ENCODE measurements at places on chromosomes 6 and 20.

- no peak for DNase-seq
Measured at GRCh38 chr6:160102956-160103824, 18.4 kb upstream of the SLC22A1 start.

DNA sequence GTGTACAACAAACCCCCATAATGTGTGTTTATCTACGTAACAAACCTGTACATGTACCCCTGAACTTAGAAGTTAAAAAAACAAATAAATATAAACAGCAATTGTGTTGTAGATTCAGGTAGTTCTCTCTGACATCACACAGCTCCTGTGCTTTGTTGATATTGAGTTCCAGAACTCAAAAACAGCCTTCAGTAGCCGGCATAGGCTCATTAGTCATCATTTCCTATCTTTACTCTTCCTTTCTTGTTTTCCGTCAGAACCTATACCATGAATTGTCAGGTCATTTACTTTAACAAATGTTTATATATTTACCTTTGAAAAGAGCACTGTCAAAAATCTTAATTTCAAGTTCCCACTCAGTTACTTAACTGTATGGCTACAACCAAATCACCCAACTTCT, 88.8 kb downstream of the ADTRP start:
- no peak for DNase-seq

GRCh38 chr6:52829046-52829817, 11.4 kb downstream of the GSTA5 start:
- DNase-seq: no peak

DNA sequence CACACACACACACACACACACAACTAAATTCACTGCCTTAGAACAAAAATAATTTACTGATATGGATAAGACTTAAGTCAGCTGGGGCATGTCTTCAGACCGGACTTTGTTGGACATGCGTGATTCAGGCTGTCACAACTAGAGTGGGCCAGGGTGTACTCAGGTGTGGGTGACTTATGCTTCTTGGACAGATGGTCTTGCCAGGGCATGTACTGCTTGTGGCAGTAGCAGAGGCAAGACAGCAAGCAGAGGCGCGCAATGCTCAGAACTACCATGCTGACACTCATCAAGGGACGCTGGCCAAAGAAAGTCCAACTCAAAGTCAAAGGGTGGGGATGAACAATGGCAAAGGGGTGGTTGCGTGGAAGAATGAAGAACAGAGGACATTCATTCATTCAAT, 437.5 kb downstream of the CBLN4 start:
- no peak for DNase-seq

- DNase-seq: no peak
Measured at GRCh38 chr6:111238464-111239119, 151.3 kb downstream of the SLC16A10 start.

DNA sequence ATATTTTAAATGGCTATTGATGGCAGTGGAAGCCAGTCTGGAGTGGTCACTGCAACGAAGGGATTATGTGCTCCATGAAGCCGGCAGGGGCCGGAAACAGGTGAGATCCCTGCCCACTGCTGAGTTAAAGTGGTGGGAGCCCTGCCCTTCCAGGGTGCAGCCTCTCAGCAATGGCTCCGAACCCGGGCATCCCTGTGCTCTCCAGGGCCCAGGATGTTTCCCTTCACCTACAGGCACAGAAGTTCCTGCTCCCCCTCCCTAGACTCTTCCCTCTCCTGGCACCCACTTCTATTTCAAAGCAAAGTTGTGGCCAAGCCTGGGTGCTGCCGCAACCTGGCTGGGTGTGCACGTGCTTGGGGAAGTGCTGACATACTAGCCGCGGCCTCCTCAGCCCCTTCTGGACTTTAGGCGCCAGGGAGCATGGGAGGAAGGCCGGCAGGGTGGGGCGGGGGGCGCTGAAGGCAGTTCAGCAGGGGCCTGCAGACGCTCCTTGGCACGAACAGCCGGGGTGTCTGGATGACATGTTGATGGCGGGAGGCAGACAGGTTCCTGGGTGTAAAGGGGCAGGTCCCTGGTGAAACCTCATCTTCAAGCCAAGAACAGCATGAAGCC, 452.3 kb downstream of the HTR1B start:
- DNase-seq: no peak

- DNase-seq: no peak
Measured at GRCh38 chr20:64225828-64226598, 29.5 kb upstream of the PCMTD2 start.

DNA sequence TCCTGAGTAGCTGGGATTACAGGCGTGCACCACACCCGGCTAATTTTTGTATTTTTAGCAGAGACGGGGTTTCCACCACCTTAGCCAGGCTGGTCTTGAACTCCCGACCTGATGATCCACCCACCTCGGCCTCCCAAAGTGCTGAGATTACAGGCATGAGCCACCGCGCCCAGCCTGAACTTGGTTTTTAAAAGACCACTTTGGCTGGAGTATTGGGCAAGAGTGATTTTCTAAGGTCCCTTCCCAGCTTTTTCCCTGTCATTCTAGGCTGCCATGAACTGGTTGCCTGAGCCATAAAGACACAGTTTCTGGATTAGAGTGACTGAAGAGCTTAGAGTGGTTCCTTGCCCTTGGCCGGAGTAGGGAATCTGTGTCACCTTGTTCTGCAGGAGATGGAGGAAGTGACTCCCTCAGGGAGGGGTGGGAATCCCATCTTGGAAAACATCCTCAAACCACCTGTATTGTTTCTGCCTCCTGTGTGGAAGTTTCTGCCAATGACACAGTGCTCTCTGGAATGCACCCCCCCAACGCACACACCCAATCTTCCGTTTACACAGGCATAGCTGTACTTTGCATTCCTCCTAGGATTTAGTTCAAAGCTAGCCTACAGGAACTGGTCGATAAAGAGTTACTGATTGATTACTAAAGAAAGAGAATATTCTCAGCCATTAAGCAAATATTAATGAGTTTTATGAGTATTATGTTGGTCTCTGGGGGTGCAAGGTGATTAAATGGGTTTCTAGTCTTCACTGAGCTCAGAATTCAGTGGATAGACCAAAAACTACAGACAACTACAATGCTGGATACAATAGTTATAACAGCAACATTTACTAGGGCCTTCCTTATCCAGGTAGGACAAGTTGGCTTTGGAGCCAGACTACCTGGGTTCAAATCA, 18.2 kb downstream of the BCL2L1 start:
- DNase-seq: peak; percentile 77

GRCh38 chr6:133835901-133836300, 53.0 kb upstream of the TCF21 start:
- DNase-seq: no peak
